ENCODE measurements at places on chromosomes 7 and 10.

GRCh38 chr10:27192284-27192683, 37.1 kb downstream of the MASTL start:
- peak; percentile 98 for DNase-seq

GRCh38 chr7:25521236-25521635, 292.9 kb upstream of the NPVF start:
- no peak for DNase-seq

DNA sequence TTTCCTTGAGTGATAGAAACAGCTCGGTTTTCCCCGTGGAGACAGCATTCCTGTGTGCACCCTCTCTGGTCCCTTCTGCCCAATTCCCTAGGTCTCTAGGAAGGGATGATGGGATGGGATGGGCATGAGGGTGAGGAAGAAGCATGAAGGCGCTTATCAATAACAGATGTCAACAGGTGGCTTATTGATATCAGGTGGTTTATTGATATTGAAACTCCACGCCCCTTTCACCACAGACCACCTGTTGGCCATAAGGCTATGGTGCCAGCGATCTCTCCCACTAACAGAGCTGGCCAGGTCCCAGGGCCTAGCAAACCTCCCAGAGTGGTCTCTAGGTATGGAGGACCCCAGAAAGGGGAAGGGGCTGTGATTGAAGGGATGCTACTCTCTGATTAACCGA, 7.9 kb downstream of the MOSPD3 start:
- no peak for DNase-seq

DNA sequence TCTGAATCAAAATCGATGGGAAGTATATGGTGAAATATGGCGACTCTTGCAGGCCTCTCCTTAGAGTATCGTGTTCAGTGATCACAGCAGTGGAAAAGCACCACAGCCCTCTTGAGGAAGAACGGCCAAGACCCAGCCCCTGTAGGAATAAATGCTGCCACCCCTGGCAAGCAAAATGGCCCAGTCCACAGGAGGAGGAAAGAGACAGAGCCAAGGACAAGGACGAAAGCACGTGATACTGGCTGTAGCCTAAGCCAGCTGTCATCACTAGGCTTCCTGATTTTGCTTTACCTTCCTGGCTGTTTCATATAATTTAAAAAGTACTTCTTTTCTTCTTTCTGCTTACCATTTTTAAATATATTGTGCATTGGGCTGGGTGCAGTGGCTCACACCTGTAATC, 395.0 kb upstream of the SHH start:
- no peak for DNase-seq

- DNase-seq = peak; percentile 67
Observed at GRCh38 chr7:45682836-45683555, 108.8 kb downstream of the ADCY1 start.

GRCh38 chr7:55325371-55325792, 39.8 kb upstream of the LANCL2 start:
- peak; percentile 95 for DNase-seq

GRCh38 chr10:33808475-33808874, 474.0 kb upstream of the NRP1 start:
- peak; percentile 70 for DNase-seq

All from RPMI7951 (cell line).